ENCODE measurements at places on chromosomes 6 and 20. TPM values are rescaled to one million over a fixed set of nuclear protein-coding genes. Genes with fewer than 3 reads are reported as not detected.

- no peaks in the 10 kb centered on the region for H3K36me3 ChIP-seq
- DNase-seq = peak; percentile 65
These were observed 234.9 kb upstream of the MCHR2 start for GRCh38 chr6:100228834-100229441.

GRCh38 chr6:5670381-5670780, 336.3 kb downstream of the NRN1 start:
- H3K4me3 ChIP-seq = no peak overlapping the region
- peaks cover 22% of the 10 kb centered on the region for H3K4me1 ChIP-seq
- no peak for DNase-seq
- no peaks in the 10 kb centered on the region for H3K36me3 ChIP-seq

DNA sequence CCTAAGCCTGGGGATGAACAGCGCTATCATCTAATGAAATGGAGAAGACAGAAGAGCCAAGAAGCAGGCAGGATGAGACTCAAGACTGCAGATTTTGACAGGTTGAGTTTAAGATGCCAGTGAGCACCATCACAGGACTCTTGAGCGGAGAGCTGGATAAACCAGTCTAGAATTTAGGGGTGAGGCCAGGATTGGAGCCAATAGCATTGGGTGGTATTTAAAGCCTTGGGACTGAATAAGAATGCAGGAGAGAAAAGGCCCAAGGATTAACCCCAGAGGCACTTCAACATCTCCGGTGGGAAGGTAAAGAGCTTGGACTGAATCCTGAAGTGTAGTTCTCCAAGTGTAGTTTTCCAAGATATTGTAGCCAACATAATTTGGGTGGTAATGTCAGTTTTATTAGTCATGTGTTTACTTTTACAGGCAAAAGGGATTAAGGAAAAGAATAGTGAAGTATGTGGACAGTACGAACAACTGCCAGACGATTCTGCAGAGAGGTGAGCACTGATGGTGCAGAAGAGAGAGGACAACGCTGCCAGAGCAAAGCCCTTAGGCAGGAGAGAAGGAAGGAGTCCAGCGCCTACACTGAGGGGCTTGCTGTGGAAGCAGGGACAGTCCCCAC, 85.2 kb downstream of the DTNBP1 start:
- no peaks in the 10 kb centered on the region for H3K27me3 ChIP-seq
- H3K36me3 ChIP-seq = no peaks in the 10 kb centered on the region
- no peaks in the 10 kb centered on the region for H3K4me1 ChIP-seq
- no peak for DNase-seq

GRCh38 chr6:168394606-168395005, 46.4 kb upstream of the SMOC2 start:
- H3K27ac ChIP-seq = no peak overlapping the region
- H3K27me3 ChIP-seq = no peaks in the 10 kb centered on the region
- DNase-seq = no peak
- H3K4me3 ChIP-seq = no peak overlapping the region
- no peaks in the 10 kb centered on the region for H3K36me3 ChIP-seq
- no peaks in the 10 kb centered on the region for H3K4me1 ChIP-seq

Gene MEI4
- total RNA-seq = not detected

GRCh38 chr6:98516866-98517265, 317.5 kb upstream of the POU3F2 start:
- H3K4me1 ChIP-seq = no peaks in the 10 kb centered on the region
- no peak overlapping the region for H3K27ac ChIP-seq
- no peaks in the 10 kb centered on the region for H3K36me3 ChIP-seq
- no peak overlapping the region for H3K4me3 ChIP-seq
- no peaks in the 10 kb centered on the region for H3K27me3 ChIP-seq

Gene BPHL
- 6.8 TPM for total RNA-seq

- H3K27ac ChIP-seq = no peak overlapping the region
- DNase-seq = no peak
- H3K4me3 ChIP-seq = no peak overlapping the region
- no peaks in the 10 kb centered on the region for H3K27me3 ChIP-seq
- H3K4me1 ChIP-seq = no peaks in the 10 kb centered on the region
- no peaks in the 10 kb centered on the region for H3K36me3 ChIP-seq
These were observed 73.2 kb upstream of the BHLHE23 start for GRCh38 chr20:63079971-63080370.

Gene CD40
- total RNA-seq = 1.7 TPM

GRCh38 chr20:58228484-58229197, at the start of gene ANKRD60:
ANKRD60 (minus strand) TSS chr20:58228653; CDS start chr20:58228653, 0 bp downstream.
- peaks cover 9% of the 10 kb centered on the region for H3K4me1 ChIP-seq
- no peaks in the 10 kb centered on the region for H3K36me3 ChIP-seq
- no peak within 1 kb of the TSS for H3K4me3 ChIP-seq
- H3K27ac ChIP-seq = no peak within 1 kb of the TSS
- H3K27me3 ChIP-seq = peaks cover 24% of the 10 kb centered on the region

DNA sequence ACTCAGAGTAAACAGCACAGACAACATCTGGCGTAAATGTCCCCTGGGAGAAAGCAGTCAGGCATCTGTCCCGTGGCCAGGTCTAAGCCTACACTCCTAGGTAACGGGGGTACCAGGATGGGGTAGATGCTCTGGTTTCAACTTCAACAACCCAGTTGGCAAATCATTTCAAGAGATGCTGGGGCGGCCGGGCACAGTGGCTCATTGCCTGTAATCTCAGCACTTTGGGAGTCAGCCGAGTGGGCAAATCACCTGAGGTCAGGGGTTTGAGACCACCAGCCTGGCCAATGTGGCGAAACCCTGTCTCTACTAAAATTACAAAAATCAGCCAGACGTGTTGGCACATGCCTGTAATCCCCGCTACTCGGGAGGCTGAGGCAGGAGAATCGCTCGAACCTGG, 12.3 kb downstream of the PREX1 start:
- H3K27ac ChIP-seq = peak overlapping the region; percentile 82
- peak overlapping the region; percentile 56 for H3K4me3 ChIP-seq
- H3K4me1 ChIP-seq = peaks cover 97% of the 10 kb centered on the region
- peaks cover 32% of the 10 kb centered on the region for H3K36me3 ChIP-seq

DNA sequence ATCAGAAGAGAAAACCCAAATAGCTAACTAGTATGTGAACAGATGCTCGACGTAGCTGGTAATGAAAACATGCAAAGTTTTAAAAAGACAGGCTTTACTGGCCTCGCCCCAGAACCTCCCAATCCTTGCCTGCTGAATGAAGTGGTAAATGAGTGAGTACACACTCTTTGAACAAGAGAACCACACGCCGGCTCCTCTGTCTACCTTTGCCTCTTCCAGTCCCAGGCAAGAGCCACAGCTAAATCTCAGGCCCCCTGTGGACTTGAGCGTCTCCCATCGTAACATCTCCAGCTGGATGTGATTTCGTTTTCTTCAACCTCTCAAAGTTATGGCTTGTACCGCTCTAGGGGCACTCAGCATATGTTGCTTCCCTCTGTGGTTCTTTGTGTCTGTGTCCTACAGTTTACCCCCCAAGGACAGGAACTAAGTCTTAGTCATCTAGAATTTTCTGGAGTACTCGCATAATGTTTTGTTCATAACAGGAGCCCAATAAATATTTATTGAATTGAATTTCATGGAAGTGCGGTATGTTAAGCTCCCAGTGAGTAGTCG, 153.2 kb upstream of the TAB2 start:
- H3K36me3 ChIP-seq = no peaks in the 10 kb centered on the region
- H3K4me1 ChIP-seq = peaks cover 15% of the 10 kb centered on the region
- DNase-seq = no peak
- no peak overlapping the region for H3K4me3 ChIP-seq

GRCh38 chr6:815348-815738, 122.4 kb upstream of the EXOC2 start:
- no peak overlapping the region for H3K27ac ChIP-seq
- H3K27me3 ChIP-seq = peaks cover 11% of the 10 kb centered on the region
- no peak for DNase-seq
- H3K36me3 ChIP-seq = no peaks in the 10 kb centered on the region

Gene PGBD1
- total RNA-seq = 1.0 TPM

DNA sequence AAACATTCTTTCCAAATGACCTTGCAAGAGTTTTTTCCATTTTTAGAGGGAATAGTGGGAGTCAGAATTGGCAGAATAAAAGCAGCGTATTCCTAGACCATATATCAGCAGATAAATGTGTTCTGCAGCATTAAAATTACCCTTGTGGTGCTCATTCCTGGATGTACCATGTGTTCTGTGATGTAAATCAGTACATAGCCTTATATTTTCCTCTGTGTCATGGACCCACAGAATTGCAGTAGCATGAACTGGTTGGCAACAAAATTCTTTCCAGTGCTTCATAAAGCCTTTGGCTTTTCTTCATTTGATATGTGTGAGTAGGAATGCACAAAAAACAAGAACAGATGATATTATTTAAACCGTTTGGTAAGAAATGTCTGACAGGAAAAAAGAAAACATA, 32.5 kb downstream of the ANKEF1 start:
- H3K27ac ChIP-seq = no peak overlapping the region
- no peak overlapping the region for H3K4me3 ChIP-seq
- H3K27me3 ChIP-seq = no peaks in the 10 kb centered on the region
- no peak for DNase-seq
- no peaks in the 10 kb centered on the region for H3K4me1 ChIP-seq

Gene CD109
- total RNA-seq = 1.3 TPM

Gene C6orf163
- total RNA-seq = 2.1 TPM

Data from CD4-positive, CD25-positive, alpha-beta regulatory T cell (primary cell).